ENCODE measurements at places on chromosomes 6 and 20.

DNA sequence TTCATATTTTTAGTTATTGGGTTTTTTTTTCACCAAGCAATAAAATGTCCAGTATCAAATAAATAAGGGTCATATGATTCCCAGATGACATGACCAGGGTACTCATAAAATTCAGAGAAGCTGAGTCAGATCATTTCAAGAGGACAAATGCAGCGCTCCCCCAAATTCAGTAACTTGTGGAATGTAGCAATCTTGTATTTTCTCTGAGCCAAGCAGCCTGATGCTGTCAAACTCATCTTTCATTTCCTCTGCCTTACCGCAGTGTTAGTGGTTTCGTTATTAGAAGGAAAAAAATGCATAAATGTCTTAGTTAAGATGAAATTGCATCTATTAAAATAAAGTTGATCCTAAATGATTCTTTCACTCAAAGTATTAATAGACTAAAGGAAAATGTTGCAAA, 57.8 kb upstream of the EDN1 start:
- no peak for DNase-seq

DNA sequence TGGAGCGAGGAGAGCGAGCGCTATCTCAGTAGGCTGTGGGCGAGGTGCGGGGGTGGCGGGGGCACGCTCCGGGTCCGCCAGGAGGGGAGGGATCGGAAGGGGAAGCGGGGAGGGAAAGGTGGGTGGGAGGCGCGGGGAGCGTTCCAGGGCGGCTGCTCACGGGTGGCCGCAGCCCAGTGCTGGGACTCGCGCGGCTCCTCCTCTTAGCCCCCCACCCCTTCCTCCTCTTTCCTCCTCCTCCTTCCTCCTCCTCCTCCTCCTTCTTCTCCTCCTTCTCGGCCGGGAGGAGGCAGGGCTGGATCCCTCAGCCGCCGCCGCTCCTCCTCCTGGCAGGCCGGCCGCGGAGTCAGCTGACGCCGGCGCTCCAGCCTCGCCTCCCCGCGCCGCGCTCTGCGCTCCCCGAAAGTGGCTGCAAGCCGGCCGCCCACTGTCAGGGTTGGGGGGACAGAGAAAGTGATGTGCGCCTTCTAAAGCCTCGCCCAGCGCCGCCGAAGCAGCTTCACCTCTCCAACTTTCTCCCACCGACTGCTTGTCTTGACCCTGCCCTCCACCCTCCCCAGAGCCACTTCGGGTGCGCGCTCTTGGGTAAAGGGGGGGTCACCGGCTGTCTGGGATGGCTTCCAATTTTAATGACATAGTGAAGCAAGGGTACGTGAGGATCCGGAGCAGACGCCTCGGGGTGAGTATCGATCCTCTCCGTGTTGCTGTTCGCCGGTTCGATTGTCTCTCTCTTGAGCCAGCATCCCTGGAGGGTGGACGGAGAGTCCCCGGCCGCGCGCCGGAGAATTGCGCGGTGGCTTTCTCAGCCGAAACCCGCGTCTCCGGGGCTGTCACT, at the start of gene DOK5:
Gene DOK5, plus strand, starts transcription at position 260 of the 835 bp plus-strand sequence. Its CDS starts 354 bp downstream, at position 614.
- DNase-seq = no peak

DNA sequence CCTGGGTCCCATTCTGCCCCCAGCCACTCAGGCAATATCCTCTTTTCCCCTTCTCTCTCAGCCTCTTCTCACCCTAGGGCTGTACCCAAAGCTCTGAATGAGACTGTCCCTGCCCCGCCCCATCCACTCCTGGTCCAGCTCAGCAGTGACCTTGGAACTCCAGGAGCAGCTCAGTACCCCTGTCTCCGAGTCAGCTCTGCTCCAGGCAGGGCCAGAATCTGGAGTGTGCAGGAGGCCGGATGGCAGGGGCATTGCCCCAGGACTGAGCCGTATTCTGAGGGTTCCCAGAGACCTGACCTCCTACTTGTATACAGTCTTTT, 2.0 kb upstream of the RAET1G start:
- no peak for DNase-seq

- no peak for DNase-seq
Observed at GRCh38 chr20:44188752-44189151, 1.8 kb upstream of the JPH2 start.

DNA sequence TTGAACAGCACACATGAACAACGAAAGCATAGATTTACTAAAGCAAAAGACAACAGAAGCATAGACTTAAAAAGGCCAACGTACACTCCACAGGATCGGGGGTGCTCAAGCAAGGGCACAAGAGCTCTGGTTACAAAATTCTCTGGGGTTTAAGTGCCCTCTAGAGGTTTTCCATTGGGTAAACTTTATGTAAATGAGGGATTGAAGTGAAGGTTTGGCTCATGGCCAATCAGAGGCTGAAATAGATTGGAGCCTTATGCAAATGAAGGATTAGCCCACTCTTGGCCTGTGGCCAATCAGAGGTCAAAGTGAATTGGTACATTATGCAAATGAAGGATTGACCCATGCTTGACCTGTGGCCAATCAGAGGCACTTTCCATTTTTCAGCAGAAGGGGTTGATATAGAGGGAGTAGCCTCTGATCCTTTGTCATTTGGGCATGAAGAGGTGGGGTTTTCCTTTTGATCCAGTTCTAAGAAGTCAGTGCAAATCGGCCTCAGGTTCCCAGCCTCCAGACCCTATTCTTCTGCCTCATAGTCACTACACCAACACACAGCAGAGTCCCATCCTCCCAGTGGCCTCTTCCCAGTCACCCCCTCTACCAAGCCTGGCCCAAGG, 244.9 kb downstream of the THBS2 start:
- DNase-seq = no peak

- DNase-seq = no peak
Observed at GRCh38 chr6:12479881-12480280, 189.7 kb downstream of the EDN1 start.

DNA sequence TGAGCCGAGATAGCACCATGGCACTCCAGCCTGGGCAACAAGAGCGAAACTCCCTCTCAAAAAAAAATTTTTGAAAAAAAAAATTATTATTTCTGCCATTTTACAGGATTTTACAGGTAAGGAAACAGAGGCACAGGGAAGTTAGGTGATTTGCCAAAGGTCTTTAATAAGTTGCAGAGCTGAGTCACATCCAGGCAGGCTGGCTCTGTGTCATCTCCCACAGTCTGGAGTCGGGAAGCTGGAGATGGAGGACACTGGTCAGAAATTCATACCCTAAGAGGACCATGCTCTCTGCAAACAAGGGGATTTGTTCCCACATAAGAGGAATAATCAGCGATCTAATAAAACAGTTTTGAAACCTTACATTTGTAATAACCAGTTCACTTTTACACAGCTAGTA, 24.1 kb downstream of the HECA start:
- DNase-seq = no peak
